ENCODE measurements at places on chromosomes 11 and 22.

DNA sequence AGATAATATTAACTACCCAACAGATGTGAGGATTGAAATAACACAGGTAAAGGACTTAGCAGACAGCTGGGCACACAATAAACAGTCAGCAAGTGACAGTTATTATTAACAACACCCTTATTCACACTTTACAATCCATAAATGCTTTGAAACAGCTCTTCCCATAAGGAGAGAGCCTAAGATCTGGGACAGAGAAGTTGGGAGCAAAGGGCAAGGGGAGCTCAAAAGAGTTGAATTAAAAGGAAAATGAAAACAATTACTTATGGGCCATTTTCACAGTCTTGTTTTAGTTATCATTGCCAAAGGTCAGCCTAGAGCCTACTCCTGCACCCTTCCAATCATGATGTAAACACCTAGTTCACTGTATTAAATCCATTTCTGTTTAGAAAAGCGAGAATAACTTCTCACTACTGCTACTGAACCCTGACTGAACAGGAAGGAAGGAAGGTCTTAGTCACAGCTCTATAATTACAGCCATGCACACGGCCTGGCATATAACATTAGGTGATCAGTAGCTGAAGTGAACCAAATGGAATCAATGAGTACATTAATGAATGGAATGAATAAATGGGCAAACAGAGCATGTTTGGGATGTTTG lies 111.3 kb downstream of the PLEKHA7 start:
- no peak for DNase-seq

DNA sequence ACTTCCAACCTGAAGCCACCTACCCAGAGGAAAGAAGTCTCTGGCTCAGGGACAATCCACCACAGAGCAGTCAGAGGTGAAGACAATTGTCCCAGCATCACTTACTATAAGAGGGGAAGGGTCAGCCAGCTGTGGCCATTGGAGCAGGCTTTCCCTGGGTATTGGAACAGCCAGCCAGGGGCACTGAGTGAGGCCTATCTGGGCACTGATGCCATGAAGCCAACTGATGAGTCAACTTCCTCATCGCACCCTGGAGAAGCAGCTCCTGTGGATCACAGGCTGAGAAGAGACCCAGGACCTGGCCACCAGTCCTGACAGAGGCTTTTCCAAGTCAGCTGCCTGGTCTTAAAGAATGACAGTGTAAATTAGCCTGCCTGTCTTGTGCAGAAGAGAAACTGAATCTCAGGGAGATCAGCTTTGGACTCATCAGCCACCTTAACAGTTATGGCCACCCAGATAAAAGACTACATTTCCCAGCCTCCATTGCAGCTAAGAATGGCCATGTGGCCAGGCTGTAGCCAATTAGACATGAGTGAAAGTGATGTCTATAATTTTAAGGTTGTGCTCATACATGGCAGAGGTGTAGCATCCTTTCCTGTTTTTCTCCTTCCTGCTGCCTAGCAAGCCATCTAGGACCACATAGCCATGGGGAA lies 19.0 kb downstream of the CHST1 start:
- DNase-seq, result no peak

DNA sequence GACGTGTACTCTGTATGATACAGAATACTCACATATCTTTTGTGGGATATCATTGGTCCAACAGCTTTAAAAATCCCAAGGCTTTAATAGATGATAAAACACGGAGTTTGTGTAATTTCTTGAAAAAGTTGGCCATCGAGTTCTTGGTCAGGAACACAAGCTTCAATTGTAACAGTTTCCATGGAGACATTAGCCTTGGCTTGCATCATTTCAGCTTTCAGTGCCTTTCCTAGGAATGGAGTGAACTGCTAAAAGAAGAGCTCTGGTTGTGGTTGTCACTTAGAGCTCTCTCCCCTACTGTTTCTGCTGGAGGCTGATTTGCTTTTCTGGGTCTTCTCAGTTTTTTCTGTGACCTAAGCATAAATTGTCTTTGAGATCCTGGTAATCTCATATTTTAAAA lies 14.2 kb downstream of the BMAL1 start:
- DNase-seq, result no peak

DNA sequence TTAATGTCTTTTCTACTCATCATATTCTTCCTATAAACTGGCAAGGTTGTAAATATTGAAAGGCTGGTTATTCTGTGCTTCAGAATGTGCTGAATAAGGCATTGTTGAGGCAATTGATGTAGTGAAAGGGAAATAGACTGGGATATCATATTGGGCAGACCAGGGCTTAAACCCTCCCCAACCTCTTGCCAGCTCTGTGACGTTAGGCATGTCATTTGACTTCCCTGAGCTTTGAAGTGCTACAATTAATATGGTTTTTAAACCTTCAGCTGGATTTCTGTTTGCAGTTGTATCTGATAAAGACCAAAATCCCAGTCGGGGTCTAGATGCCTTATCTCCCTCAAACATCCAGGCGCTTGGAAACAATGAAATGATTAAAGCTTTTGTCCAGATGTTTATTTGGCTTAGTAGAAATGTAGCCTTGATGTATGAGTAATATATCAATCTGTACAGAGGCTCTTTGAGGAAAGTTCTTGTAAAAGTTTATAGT lies 208.1 kb downstream of the DBX1 start:
- no peak for DNase-seq

- DNase-seq, result no peak
Observed at GRCh38 chr11:127656116-127656836, 655.7 kb upstream of the KIRREL3 start.

DNA sequence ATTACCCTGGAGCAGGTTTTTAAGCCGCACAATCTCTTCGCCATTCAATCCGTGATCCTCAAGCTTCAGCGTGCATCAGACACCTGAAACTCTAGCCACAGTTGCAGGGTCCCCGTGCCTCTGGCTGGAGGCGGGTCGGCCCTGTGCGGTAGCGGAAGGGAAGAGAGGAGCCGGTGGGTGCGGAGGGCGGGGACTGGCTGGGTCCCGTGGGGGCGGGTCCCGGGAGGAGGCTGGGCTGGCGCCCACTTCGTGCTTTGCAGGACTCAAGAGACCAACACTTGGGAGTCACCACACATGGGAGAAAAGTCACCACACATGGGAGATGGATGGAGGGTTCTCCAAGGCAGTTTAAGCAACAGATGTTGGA lies 772 bp downstream of the C22orf15 start:
- no peak for DNase-seq

DNA sequence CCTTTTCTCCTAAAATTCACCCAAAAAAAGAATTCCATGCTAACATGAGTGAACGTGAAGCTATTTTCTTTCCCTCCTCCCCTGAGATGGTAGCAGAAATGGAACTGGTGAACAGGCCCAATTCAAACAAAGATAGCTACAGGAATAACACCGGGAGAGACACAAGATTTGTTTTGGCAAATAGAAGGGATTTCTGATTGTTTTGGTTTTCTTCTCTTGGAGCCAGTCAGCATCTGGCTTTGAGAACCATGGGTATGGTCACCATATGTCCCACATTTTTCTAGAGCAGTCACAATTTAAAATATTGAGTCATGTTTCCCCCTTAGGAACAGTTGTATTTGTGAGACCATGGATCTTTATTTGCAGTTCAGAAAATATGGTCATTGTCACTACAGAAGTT lies 214.1 kb downstream of the FAM76B start:
- DNase-seq, result no peak

GRCh38 chr11:116537709-116538108 lies 235.1 kb downstream of the BUD13 start:
- no peak for DNase-seq

GRCh38 chr11:57713835-57714234 lies 1.4 kb downstream of the TMX2 start:
- DNase-seq, result no peak

DNA sequence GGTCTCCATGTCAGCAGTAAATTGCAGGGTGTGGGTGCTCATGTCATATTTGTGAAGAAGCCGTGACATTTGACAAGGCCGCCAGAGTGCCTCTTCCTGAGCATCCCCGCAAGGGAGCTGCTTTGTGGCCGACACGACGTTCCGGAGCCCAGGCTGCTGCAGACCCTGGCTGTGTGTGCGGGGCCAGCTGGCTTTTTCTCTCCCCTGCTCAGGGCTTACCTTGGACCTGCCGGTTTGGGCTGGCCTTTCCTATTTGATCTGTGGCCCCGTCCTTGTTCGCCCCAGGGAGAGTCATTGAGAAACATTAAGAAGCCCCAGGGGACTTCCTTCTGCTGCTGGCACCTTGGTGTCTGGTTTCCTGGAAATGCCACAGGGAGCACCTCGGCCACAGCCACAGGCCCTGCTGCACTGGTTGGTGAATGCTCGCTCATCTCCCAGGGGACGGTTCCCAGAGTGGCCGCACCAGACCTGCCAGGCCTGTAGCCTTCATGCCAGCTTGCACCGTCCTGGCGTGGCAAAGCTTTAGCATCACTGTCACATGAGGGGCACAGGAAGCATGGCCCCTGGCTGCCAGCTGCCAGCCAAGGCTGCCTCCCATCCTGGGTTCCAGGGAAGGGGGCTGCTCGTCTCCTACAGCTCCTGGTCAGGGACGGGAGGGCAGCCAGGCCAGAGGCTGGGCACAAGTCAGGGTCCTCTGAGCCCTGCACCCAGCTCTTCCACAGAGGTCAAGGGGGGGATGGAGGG lies 5.4 kb downstream of the GRK2 start:
- DNase-seq, result no peak

GRCh38 chr11:8281266-8281665 lies 17.6 kb upstream of the LMO1 start:
- DNase-seq, result no peak

DNA sequence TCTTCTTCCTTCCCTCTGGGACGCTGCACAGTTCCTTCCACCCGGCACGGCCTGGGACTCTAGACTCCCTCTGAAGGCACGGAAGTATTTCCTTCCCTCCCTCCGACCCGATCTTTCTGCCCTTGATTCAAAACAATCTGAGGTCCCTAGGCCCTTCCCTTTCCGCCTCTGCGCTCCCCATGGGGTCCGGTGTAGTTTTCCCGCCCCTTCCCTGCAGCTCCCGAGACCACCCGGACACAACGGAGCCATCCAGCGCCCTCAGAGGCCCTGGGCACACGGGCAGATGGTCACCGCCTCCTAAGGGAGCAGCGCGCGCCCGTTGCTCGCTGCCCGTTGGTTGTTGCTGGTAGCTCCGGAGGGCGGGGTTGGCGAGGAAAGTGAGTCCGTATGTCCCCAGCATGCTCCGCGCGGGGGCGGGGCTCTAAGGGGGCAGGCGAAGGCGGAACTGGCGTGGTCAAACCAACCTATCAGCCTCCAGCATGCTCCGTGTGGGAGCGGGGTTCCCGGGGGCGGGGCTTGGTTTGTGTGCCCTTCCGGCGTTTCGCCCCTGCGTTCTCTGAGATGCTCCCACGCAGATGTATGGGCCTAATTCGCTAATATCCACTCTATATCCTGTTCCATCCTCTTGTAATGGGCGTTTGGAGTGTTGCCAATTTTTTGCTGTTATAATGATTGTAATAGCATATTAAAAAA lies 19.6 kb downstream of the MIF start:
- DNase-seq, result peak; percentile 85

- no peak for DNase-seq
Observed at GRCh38 chr11:116371146-116371545, 401.6 kb downstream of the BUD13 start.

DNA sequence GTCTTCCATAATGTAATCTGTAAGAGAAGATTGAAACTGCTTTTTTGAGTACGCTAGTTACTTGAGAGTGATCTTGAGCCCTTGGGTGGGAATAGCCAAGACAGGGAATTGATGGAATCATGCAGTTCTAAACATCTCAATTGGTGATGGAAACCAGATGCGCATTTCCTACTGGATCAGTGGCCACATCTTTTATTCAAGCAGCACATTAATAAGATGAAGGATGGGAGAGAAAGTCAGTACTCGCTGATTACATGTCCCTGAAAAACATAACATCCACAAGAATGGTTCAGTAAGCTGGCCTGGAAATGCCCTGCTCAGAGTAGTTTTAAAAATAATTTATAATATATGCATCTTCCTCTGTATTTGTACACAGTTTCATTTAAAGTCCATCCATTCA lies 833.8 kb downstream of the JRKL start:
- no peak for DNase-seq

GRCh38 chr22:42385696-42386095 lies 46.5 kb downstream of the NFAM1 start:
- no peak for DNase-seq

- no peak for DNase-seq
Observed at GRCh38 chr11:11843642-11844041, 1.9 kb downstream of the USP47 start.

- no peak for DNase-seq
Observed at GRCh38 chr22:37931893-37932389, 21.5 kb downstream of the C22orf23 start.

DNA sequence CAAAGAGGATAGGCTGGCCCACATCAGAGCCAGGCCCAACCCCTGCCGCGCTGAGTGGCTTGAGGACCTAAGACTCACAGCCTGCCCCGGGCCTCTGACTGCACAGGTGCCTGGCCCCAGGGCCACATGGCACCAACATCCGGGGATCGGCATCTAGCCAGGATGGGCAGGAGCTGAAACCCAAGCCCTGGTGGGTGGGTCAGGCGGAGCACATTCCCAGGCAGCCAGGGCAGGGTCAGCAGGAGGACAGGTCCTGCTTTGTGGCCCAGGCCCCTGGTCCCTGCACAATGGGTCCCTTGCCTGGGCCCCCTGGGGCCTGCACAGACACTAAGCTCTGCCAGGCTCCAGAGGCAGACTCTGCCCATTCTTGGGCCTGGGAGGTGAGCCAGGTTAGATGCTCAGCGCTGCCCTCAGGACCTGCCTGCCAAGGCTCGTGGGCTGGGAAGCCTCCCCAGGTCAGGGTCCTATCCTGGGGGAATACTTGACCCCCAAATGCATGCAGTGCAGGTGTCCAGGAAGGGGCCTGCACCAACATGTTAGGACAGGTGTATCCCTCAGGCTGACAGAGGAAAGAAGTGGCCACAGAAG lies 33.5 kb downstream of the ARVCF start:
- DNase-seq, result no peak

DNA sequence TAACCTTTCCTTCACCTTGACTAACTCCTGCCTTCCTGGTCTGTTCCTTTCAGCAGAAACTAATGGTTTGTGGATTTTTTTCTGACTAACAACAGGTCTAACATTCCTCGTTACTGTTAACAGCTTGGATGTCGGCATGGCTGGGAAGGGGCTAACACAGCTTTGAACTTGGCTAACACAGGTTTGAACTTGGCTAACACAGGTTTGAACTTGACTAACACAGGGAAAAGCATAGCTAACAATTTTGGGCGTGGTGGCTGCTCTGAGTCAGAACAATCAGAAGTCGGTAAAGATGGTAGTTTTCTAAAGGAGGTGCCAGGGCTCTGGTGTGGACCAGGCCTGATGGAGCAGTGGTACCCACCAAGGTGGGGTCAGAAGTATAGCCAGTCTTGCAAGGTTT lies 16.1 kb downstream of the MIAT start:
- DNase-seq, result no peak

- DNase-seq, result no peak
Observed at GRCh38 chr11:96141626-96142025, 201.4 kb downstream of the MAML2 start.

All from NCI-H510A treated with DMSO at 0.1 percent for 48 hours (cell line).